ENCODE measurements at places on chromosomes 7 and 10.

GRCh38 chr7:70849580-70850235 lies 282.2 kb upstream of the GALNT17 start:
- no peak for DNase-seq

- DNase-seq, result no peak
Observed at GRCh38 chr7:23915236-23915635, 205.2 kb downstream of the STK31 start.

DNA sequence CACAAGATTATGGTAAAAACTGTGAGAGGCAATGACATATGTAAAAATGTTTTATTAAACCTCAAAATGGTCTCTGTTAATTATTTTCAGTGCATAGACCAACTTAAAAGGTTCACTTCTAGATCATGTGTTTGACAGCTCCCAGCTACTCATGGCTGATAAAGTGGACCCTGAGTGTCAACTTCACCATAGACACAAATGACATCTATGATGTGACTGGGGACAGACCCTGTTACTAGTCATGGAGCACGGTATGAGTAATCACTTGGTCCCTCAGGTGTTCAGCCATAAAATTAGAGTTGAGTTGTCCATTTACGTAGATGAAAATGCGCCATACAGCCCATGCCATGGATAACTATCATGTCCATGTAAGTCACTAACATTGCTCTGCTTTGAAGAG lies 199.8 kb downstream of the ZNF365 start:
- DNase-seq, result no peak

DNA sequence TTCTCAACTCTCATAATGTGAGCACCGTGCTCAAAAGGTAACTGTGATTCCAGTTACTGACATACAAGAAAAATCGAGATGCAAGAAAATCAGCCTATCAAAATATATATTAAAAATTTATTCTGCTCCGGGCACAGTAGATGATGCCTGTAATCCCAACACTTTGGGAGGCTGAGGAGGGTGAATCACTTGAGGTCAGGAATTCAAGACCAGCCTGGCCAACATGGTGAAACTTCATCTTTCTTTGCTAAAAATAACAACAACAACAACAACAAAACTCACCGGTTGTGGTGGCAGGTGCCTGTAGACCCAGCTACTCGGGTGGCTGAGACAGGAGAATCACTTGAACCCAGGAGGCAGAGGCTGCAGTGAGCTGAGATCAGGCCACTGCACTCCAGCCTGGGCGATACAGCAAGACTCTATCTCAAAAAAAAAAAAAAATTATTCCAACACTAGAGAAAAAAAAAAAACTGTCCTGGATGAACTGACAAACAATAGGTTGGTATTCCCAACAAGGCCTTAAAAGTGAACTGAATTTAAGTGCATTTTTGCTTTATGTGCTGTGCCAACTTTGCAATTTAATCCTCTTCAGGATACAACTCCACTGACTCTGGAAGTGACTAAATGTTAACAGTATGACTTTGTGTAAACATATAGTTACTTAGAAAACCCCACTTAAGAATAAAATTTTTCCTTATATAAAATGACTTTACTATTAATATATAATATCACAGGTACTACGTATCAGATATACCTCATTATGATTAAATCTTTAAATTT lies 51.1 kb downstream of the JMJD1C start:
- no peak for DNase-seq

DNA sequence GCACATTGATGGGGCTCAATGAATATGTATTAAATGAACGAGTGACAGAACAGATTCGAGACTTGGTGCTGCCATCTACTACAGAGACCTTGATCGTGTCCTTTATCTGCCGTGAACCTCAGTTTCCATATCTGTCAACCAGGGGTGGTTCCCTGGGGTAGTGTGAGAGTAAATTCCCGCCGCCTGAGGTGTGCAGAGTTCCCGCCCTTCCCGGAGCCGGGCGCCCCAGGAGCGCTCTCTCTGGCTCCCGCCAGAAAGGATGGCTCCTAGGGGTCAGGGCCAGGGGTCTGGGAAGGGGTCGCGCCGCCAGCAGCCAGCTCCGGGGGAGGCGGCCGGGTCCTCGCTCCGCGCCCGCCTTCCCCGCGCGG lies 333 bp upstream of the PLCE1 start:
- no peak for DNase-seq

DNA sequence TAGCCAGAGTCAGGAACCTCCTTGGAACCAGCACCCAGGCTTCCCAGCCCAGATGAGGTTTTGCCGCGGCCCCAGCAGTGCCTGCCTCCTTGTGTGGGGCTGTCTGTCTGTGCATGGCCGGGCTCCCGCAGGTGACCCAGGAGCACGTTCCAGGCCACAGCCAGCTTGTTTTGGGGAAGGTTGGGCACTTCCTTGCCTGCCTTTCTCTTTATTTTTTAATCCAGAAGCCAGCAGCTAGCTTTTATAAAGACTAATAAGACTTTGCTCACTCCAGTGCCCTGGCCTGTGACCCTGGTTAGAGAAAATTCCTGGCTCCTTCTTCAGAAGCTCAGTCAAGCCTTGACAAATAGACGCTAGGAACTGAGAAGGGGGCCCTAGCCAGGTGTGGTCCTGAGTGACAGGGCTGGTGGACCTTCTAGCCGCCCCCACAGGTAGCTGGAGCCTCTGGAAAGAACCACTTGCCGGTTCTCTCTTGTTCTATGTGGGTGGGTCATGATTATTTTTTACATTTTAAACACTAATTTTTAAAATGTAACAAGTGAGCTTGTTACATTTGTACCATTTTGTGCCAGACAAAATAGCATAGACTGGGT lies 837 bp downstream of the SLC29A3 start:
- no peak for DNase-seq

GRCh38 chr10:25815236-25815635 lies 118.8 kb upstream of the MYO3A start:
- DNase-seq, result no peak

DNA sequence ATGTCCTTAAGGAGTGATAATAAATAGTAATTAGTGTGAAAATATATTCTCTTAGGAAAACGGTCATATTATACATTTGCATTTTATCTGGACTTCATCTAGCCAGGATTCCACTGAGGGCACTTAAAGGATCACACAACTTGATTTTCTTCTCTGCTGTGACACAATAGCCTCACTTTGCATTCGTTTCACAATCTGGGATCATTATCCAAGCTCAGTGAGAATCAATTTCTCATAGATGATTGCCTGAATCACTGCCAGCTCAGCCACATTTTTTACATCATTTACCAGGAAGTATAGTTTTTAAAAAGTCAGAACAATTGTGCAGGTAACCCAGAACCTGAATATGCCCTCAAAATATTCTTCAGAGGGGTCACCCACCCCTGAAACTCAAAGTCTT lies 68.9 kb downstream of the PTPRZ1 start:
- no peak for DNase-seq

GRCh38 chr7:16021851-16022250 lies 335.4 kb upstream of the MEOX2 start:
- DNase-seq, result no peak

- DNase-seq, result no peak
Observed at GRCh38 chr10:60312818-60313588, 76.7 kb downstream of the ANK3 start.

DNA sequence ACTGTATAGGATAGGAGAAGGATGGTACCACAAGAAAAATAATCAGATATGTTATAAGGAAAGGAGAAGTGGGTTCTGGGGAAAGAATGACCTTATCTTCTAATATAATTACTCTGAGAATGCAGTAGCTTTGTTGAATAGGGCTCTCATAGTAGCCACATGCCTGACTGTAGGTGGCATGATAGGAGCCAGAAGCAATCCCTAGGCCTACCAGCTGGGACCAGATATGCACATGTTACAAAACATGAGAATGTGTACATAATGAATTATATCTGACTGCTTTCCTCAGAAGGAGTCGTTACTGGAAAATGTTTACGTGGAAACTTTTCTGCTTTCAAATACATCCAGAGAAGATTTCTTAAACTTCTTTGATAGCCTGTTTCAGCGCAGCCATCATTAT lies 53.2 kb upstream of the FAM3C start:
- DNase-seq, result no peak

GRCh38 chr10:127882801-127883459 lies 9.8 kb downstream of the CLRN3 start:
- DNase-seq, result no peak

GRCh38 chr10:13395540-13395939 lies 47.4 kb upstream of the SEPHS1 start:
- no peak for DNase-seq

DNA sequence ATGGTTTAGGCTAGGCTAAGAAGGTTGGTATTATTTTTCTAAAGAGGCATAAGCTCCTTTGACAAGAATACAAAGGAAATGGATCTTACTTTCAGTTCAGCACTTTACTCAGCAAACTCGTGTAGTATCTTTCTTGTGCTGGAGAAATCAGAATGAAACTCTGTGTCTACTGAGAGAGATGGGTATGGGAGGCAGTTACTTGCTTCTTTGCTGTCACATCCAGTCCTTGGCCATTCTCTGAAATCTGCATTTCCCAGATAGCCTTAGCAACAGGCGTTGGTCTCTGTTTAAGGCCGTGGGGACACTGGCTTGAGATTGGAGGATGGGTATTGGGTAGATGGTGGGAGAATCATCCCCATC lies 180.5 kb downstream of the NRP1 start:
- DNase-seq, result no peak

DNA sequence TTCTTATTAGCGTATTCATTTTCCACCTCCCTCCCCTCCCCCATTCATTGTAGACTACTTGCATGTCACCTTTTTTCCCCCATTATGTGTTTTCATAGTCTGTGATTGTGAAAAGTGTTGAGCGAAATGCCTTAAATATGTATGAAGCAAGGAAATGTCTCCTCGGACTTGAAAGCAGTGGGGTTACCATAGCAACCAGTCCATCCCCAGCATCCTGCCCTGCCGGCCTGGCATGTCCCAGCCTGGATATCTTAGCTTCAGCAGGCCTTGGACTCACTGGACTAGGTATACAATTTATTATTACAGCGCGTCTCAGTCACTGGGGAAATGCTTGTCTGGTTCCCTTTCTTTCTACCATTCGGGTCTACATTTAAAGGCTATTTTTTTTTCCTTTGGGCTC lies 283.6 kb downstream of the BICC1 start:
- no peak for DNase-seq

Measured in stimulated activated CD8-positive, alpha-beta memory T cell treated with anti-CD3 and anti-CD28 coated beads, Interleukin-7, amount 100 ng/mL, for 48 hours (primary cell).